GDM1 (cell line): ENCODE measurements at places on chromosomes 1 and 21.

- DNase-seq, result no peak
Observed at GRCh38 chr1:185433667-185434066, 116.6 kb upstream of the IVNS1ABP start.

DNA sequence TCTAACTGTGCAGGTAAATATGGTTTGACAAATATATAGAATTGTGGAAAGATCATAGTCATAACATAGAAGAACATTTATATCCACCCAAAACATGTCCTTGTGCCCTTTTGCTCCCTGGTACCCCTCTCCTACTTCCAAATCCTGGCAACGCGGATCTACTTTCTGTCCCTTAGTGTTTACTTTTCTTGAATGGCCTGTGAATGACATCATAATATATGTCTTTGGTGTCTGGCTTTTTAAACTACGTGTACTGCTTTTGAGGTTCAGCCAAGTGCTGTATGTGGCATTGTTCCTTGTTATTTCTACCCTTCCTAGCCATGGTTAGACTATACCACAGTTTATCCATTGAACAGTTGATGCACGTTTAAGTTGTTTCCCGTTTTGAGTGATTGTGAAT, 155.6 kb downstream of the SDCCAG8 start:
- no peak for DNase-seq

DNA sequence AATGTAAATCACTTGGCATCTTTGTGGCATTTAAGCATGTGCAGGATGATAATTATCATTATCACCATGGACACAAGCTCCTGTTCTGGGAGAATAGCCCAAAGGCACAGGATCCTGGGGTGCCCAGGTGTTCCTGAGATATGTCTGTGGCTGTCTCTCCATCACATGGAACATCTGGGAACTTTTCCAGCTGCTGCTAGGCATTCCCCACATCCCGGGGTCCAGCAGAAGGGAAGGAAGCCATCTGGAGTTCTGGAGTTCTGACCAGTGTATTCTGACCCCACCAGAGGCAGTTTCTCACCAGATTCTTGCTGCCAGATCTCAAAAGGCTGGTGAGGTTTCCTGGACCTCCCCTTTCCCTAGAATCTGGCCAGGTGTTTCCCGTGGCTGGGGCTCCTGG, 259.7 kb upstream of the VAMP3 start:
- DNase-seq, result no peak

DNA sequence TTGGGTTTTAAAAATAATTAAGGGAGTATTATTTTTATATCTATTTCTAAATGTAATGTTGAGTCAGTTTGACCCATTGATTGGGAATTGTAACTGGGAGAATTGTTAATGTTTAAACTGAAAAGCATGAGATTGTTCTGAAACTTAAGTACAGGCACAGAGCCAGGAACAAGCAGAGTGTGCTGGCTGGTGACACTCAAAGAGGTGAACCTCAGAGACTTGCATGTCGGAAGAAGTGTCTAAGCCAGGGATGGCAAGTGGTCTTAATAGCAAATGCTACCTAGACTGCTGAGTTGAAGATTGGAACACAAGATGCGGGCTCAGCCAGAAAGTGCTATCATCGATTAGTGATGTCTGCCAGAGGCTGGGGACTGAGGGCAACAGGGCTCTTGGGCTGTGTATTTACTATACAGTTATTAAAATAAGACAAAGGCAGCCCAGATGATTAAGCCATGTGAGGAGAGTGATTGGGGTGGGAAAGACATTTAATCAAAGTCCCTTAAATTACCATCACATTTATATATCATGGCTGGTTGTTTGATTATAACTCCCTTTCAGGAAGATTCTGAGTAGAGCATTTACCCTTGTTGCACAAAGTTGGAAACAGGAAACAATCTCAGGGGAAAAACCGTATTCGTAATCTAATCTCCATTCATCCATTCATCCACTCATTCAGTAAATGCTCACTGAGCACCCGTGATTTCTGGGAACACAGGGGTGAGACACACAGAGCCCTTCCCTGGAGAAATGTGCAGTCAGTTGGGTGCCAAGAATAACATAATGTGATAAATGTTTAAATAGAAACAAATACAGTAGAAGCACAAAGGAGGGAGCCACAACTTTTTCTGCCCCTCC, 42.8 kb downstream of the C8A start:
- no peak for DNase-seq

DNA sequence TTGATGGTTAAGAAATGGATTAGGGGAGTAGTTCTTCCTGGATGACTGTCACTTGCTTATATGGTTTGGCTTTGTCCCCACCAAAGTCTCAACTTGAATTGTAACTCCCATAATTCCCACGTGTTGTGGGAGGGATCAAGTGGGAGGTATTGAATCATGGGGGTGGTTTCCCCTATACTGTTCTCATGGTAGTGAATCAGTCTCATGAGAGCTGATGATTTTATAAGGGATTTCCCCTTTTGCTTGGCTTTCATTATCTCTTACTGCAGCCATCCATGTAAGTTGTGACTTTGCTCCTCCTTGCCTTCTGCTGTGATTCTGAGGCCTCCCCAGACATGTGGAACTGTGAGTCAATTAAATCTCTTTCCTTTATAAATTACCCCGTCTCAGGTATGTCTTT, 1621.1 kb downstream of the MRPL39 start:
- DNase-seq, result no peak

DNA sequence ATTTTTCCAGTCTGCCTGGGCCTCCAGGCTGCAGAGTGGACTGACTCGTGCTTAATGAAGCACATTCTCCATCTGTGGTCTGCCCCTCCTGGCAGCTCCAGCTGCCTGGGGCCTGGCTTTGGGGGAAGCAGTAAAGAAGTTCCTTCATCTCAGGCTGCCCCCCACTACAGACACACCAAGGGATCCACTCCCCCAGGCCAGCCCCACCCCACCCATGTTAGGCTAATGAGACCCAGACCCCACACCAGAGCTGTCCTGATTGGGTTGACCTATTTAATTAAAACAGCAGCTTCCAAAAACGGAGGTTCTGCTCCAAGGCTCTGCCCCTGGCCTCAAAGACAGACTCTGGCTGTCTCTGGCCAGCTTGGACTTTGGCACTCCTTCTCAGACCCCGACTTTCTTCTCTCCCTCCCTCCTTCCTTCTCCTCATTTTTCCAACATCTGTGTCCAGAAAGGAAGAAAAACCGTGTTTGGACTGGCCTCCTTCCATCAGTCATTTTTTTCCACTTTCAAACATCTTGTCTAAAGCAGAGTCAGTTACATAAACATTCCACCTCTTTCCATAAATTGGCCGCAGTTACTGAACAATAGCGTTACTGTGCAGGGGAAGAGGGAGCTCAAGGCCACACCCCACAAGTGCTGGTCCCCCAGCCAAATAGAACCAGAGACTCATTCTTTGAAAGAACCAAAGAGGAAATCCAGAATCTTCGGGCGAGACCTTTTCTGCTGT, 29.7 kb downstream of the SERTAD4 start:
- DNase-seq, result no peak

DNA sequence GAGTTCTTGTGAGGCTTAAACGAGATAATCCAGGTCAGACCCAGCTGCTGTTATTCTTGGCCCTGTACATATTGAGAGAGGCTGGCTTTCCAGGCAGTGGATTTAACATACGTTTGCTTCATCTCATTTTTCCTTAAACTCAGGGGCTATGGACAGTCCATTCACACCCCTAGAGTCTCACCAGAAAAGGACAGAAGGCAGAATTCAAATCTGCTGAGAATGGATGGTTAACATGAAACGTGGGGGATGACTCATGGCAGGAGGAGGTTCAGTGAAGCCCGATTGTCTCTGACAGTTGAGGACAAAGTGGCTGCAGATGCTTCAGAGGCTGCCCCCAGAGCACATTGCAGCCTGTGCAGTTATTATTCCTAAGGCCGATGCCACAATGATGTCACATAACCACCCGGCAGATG, 39.5 kb downstream of the TGFB2 start:
- no peak for DNase-seq

DNA sequence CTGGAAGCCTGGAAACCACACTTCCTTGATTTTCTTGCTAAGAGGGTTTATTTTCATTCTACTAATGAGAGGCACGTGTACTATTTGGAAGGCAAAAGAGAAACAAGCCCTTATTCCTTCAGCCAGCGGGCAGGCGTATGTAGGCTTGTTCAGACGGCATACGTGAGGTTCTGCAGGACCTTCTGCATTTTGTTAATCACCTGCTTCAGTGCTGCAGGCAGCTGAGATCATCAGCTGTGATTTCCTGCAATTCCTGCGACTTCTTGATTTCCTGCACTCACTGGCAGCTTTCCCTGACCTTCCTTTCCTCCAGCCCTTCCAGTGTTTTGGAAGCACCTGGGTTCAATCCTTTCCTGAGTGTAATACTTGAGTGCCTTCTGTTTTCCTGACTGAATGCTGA, 43.4 kb downstream of the TSNAX start:
- DNase-seq, result no peak

GRCh38 chr1:219792337-219793021, 135.9 kb downstream of the SLC30A10 start:
- DNase-seq, result no peak
